Tibial nerve (tissue), 4 donors: ENCODE measurements at places on chromosomes 16 and 17. TPM values are rescaled to one million over a fixed set of nuclear protein-coding genes. Genes with fewer than 3 reads are reported as not detected.

GRCh38 chr17:49439673-49440571 lies 25.2 kb upstream of the PHB1 start:
- H3K36me3 ChIP-seq: no peaks in the 10 kb centered on the region
- H3K27ac ChIP-seq: no peak overlapping the region
- peaks cover 15% of the 10 kb centered on the region for H3K4me1 ChIP-seq
- DNase-seq: no peak
- no peak overlapping the region for H3K4me3 ChIP-seq

DNA sequence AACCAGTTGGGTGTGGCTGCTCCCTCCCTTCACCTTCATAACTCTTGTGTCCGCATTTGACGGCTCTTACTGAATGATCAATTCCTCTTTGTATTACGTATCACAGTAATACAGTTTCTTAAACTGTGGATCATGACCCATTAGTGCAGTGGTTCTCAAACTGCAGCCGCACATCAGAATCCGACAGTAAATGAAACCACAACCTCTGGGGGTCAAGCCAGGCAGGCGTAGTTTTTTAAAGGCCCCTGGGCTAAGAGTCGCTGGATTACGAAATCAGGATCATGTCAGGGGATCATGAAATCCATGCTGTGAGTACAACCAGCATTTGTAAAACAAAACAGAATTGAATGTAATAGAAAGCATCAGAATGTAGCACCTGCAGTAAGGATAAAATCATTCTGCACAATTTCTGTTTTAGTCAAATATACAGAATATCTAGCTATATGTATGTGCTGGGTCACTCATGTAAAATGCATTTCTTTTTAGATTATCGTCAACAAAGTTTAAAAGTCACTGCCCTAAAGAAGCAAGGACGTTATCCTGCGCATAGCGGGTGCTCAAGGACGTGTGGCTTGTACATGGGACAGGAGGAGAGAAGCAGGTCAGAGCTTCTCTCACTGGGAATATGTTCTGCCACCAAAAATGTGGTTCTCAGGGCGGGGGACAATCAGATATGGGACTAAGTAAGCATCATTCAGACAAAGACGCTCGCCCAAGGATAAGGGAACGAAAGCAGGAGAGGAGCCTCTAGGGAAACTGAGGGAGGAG lies 113.1 kb downstream of the ZFHX3 start:
- H3K27ac ChIP-seq: no peak overlapping the region
- no peaks in the 10 kb centered on the region for H3K4me1 ChIP-seq
- H3K4me3 ChIP-seq: no peak overlapping the region
- no peaks in the 10 kb centered on the region for H3K36me3 ChIP-seq

GRCh38 chr17:69609473-69610305 lies 195.2 kb downstream of the MAP2K6 start:
- H3K27ac ChIP-seq: peak overlapping the region; percentile 73
- no peaks in the 10 kb centered on the region for H3K27me3 ChIP-seq
- H3K4me3 ChIP-seq: no peak overlapping the region
- no peak for DNase-seq

DNA sequence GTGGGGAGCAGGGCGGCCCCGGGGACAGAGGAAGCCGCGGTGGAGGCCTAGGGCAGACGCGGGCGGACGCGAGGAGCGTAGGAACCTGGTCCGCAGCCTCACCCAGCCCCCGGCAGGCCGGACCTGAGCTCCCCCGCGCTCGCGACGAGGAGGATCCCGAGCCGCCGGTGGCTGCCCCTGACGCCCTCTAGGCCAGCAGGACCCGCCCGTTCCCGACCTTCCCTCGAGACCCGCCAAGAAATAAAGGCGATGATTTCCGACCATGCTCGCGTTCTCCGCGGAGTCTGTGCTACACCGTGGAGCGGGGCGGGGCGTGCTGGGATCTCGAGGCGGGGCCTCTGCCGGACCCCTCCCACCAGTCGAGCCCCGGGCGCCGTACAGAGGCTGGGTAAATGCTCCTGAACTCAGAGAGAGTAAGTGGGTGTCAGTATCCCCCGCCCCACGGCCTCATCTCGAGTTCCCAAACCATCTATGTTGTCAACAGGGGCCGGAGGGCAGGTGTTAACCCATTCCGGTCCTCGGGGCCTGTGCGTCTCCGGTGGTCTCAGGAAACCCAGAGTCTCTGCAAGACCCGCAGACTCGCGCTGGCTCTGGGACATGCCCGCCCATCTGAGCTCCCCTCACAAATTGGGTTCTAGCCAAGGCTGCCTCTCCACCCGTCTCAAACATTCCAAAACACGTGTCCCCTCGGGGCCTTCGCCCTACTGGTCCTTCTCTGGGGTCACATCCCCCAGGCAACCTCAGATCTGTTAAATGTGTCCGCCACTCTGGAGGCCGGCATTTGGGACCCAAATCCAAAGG lies 13.7 kb downstream of the SYCE1L start:
- no peaks in the 10 kb centered on the region for H3K27me3 ChIP-seq
- peak overlapping the region; percentile 64 for H3K4me3 ChIP-seq
- peaks cover 7% of the 10 kb centered on the region for H3K36me3 ChIP-seq
- DNase-seq: peak; percentile 40
- H3K4me1 ChIP-seq: no peaks in the 10 kb centered on the region

- no peaks in the 10 kb centered on the region for H3K36me3 ChIP-seq
- H3K27ac ChIP-seq: no peak overlapping the region
- H3K4me3 ChIP-seq: no peak overlapping the region
- no peaks in the 10 kb centered on the region for H3K27me3 ChIP-seq
- H3K4me1 ChIP-seq: no peaks in the 10 kb centered on the region
Observed at GRCh38 chr16:26041952-26042668, 350.4 kb downstream of the HS3ST4 start.

DNA sequence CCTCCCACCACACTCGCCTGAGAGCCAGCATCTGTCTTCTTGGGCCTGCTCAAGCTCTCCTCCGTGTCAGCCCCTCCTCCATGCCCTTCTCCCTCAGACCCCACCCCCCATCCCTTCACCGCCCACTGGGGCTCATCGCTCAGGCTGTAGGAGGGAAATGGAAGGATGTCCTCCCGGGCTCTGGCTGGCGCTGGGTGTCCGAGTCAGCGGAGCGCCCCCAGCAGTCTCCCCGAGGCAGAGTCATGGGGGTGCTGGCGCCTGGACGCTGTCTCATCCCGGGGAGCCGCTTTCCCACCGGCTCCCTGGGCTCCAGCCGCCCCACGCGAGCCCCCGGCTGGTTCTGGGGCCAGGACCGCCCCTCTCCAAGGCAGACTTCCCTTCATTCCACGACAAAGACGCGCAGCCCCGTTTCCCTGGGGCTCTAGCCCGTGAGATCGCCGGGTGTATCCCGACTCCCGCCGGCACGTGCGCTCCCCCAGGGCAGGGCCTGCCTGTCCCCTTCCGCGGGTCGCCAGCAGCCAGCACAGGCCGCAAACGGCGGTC lies 428 bp upstream of the ANTKMT start:
- no peaks in the 10 kb centered on the region for H3K27me3 ChIP-seq
- peak overlapping the region; percentile 86 for H3K27ac ChIP-seq
- no peaks in the 10 kb centered on the region for H3K36me3 ChIP-seq
- DNase-seq: no peak
- peak overlapping the region; percentile 86 for H3K4me3 ChIP-seq
- peaks cover 62% of the 10 kb centered on the region for H3K4me1 ChIP-seq

- H3K4me1 ChIP-seq: no peaks in the 10 kb centered on the region
- no peak within 1 kb of the TSS for H3K4me3 ChIP-seq
- no peak within 1 kb of the TSS for H3K27ac ChIP-seq
- peaks cover 65% of the 10 kb centered on the region for H3K27me3 ChIP-seq
- DNase-seq: no peak
Observed at GRCh38 chr17:39737760-39738567, at the start of gene GRB7. TSS of gene GRB7 (plus strand) at chr17:39737938. CDS start at chr17:39742302, 4,364 bp downstream.

DNA sequence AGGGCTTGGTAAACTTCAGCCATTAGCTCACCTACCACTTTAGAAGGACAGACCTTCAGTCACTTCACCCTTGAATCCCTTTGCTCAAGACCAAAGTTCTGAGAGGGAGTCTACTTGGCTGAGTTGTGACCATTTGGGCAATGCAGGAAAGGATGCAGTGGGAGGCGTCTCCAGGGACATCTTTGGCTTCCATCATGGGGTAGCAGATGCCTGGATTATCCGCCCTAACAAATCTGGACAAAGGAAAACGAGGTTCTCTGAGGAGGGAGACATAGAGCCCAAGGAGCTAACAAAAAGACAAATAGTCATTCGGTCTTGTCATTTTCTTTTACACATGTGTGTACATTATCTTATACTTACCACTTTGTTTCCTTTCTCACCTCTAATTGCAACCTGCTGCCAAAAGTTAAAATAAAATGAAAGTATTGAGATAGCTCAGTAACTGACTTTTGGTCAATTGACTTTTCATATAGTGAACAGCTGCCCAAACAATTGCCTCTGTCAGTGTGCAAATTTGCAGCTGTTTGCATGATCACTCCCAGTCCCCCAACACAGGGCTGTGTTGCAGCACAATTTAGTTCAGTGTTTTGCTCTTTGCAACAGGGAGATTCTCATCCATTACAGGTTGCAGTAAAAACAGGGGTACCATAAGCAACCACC lies 108.9 kb upstream of the EEF2KMT start:
- no peak overlapping the region for H3K4me3 ChIP-seq
- H3K27me3 ChIP-seq: no peaks in the 10 kb centered on the region
- no peaks in the 10 kb centered on the region for H3K36me3 ChIP-seq
- no peak overlapping the region for H3K27ac ChIP-seq

- no peaks in the 10 kb centered on the region for H3K36me3 ChIP-seq
- no peak for DNase-seq
- no peak overlapping the region for H3K4me3 ChIP-seq
- no peaks in the 10 kb centered on the region for H3K4me1 ChIP-seq
Observed at GRCh38 chr16:12449795-12450194, 353.9 kb downstream of the CPPED1 start.

The XYLT2 gene
- total RNA-seq: 30.3 TPM
